Left ventricle myocardium inferior (tissue), 1 donor: ENCODE measurements at places on chromosomes 5 and 9.

DNA sequence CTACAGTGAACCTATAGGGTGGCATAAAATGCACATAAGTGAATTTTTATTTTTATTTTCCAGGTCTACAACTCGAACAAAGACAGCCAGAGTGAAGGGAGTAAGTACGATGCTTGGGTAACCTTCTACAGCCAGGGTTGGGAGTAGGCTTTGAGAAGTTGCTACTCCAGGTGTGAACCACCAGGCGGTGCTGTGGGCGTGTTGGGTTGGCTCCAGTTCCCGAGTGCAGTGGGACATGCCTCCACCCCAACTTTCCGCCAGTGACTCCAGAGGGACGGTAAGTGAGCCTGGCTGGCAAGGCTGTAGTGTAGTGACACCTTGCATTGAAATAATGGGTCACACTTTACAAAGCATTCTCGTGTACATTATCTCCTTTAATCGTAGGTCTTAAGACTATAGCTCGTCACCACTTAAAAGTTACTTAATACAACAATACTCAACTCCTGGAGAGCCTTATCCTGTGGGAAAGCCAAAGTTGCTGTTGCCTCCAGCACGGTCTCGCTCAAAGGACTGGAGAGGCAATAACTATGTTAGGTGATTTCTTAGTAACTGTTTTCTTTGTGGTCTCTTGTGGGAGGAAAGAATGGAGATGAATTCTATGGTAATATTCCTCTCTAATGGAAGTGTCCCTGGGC, 244.0 kb downstream of the ARHGAP26 start:
- no peaks in the 10 kb centered on the region for H3K27me3 ChIP-seq
- H3K36me3 ChIP-seq, result peaks cover 8% of the 10 kb centered on the region
- H3K4me3 ChIP-seq, result no peak overlapping the region
- peak; percentile 29 for DNase-seq
- H3K27ac ChIP-seq, result no peak overlapping the region

- no peak for DNase-seq
- H3K27ac ChIP-seq, result no peak overlapping the region
- no peaks in the 10 kb centered on the region for H3K4me1 ChIP-seq
These were observed 39.5 kb downstream of the PDE8B start for GRCh38 chr5:77250021-77250420.

GRCh38 chr9:12702160-12702758, 9.1 kb downstream of the TYRP1 start:
- peaks cover 12% of the 10 kb centered on the region for H3K36me3 ChIP-seq
- peaks cover 33% of the 10 kb centered on the region for H3K4me1 ChIP-seq
- H3K27me3 ChIP-seq, result no peaks in the 10 kb centered on the region

DNA sequence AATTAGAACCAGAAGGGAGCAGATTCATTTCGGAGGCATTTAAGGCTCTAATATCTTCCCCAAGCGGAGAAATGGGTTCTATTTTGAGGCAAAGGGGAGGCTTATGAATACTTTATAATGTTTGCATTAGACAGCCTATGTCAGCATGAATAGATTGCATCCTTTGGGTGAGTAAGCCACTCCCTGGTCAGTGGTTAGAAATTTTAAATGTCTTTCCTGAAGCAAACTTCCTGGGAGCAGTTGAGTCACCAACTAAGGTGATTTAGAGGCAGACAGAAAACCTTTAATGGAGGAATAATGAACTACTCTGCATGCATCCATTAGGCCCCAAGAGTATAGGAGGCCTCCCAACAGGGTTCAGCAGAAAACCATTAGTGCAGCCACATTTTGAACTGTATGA, 204.9 kb downstream of the ELAVL2 start:
- H3K36me3 ChIP-seq, result no peaks in the 10 kb centered on the region
- no peak overlapping the region for H3K4me3 ChIP-seq
- H3K27me3 ChIP-seq, result no peaks in the 10 kb centered on the region
- H3K27ac ChIP-seq, result peak overlapping the region; percentile 62
- H3K4me1 ChIP-seq, result no peaks in the 10 kb centered on the region

GRCh38 chr5:89457411-89458331, 574.7 kb upstream of the MEF2C start:
- peak overlapping the region; percentile 71 for H3K27ac ChIP-seq
- no peaks in the 10 kb centered on the region for H3K27me3 ChIP-seq
- H3K4me1 ChIP-seq, result peaks cover 20% of the 10 kb centered on the region
- no peaks in the 10 kb centered on the region for H3K36me3 ChIP-seq

DNA sequence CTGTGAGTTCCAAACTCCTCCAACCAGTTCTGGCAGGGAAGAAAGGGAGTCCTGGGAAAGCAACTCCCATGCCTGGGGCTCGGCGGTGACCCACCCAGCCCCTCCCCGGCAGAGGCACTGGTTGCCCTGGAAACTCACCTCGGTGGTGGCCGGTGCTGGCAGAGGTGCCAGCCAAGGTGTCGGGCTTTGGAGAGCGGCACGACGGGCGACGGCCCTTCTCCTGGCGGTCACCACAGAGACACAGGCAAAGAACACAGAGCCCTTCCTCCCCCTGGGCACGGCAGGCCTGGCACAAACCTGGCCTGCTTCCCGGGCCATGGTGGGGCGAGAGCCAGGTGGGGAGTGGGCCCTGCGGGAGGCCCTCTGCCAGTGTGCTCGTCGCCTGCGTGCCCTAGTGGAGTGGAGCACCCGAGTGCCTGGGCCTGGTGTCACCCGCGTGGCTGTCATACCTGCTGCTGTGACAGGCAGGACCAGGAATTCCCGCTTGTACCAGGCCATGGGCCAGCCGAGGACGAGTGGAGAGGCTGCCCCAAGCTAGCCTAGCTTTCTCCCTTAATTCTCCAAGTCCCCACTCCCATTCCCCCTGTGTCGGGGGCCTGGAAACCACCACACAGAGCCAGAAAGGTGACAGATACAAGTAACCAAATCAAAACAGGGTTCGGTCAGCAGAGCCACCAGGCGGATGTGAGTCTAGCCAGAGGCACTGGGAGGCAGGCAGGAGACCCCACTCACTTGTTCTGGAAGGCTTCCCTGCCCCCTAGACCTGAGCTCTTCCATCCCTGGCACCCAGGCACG, 8.2 kb upstream of the RALGDS start:
- no peaks in the 10 kb centered on the region for H3K27me3 ChIP-seq
- peak overlapping the region; percentile 80 for H3K27ac ChIP-seq
- no peak for DNase-seq
- H3K4me3 ChIP-seq, result no peak overlapping the region

GRCh38 chr5:90871391-90871991, 312.9 kb downstream of the ADGRV1 start:
- DNase-seq, result no peak
- no peak overlapping the region for H3K4me3 ChIP-seq
- H3K4me1 ChIP-seq, result peaks cover 16% of the 10 kb centered on the region
- no peaks in the 10 kb centered on the region for H3K27me3 ChIP-seq
- H3K27ac ChIP-seq, result no peak overlapping the region

- H3K27me3 ChIP-seq, result no peaks in the 10 kb centered on the region
- DNase-seq, result no peak
- H3K27ac ChIP-seq, result no peak overlapping the region
- no peak overlapping the region for H3K4me3 ChIP-seq
These were observed 6.8 kb downstream of the TTC39B start for GRCh38 chr9:15300218-15300617.

- peak overlapping the region; percentile 82 for H3K4me3 ChIP-seq
- H3K4me1 ChIP-seq, result peaks cover 23% of the 10 kb centered on the region
- H3K27ac ChIP-seq, result peak overlapping the region; percentile 81
- no peaks in the 10 kb centered on the region for H3K36me3 ChIP-seq
- peak; percentile 49 for DNase-seq
These were observed 1.2 kb downstream of the CDKN2B-AS1 start for GRCh38 chr9:21995666-21996398.

DNA sequence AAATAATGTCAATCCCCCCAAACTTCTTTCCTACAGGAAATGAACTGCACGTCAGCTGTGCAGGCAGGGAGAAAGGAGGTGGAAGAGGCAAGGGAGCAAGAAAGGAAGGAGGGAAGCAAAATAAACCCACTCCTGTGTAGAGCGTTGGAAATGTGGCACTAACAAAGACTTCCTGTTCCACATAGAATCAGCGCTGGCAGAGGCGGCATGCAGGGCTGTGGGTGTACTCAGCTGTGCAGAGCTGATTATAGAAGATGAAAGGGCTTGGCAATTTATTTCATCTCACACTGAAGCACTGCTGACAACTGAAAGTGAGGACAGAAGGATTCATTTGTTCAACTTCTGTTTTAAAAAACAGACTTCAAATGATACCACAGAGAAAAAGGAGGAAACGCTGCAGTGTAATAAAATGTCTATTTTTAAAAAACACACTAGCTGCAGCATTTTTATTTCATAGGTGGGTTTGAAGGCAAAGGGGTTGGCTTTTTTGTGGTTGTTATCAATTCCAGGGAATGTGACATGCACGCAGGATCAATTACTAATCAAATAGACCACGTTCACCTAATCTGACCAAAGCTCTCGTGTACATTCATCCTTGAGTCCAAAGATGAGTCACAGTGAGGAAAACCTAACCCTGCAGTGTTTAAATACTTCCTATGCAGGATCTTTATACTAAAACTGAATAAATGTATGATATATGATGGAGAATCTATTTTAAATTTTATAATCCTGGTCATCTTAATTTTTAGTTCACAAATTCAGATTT, 583.5 kb downstream of the ZNF608 start:
- H3K36me3 ChIP-seq, result no peaks in the 10 kb centered on the region
- DNase-seq, result peak; percentile 32
- no peak overlapping the region for H3K27ac ChIP-seq
- H3K4me1 ChIP-seq, result peaks cover 10% of the 10 kb centered on the region

DNA sequence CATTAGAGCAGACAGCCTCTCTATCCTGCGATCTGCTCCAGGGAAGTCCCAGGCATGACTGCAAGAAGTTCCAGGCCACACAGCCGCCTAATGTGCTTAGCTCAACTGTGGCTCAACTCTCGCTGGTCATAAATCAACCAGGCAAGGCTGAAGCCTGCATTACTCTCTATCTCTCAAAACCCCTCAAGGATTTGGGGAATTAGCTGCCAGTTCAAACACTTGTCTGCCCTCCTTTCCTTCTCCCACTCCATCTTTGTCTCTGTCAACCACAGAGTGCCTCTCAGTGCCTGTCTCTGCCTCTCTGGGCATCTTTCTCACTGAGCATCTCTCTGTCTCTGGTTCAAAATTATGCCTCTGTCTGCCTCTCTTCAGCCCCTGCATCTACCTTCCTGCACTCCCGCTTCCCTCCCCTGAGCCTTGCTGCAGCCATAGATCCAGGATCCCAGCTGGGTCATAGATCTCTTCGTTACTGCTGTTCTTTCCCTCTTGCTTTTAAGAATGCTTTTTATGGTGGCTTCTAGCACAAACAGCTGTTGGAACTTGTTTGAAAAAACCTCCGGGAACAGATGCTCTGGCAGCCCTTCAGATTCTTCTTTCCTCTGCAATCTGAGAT, 27.9 kb upstream of the GALNT10 start:
- H3K4me1 ChIP-seq, result peaks cover 13% of the 10 kb centered on the region
- H3K27ac ChIP-seq, result peak overlapping the region; percentile 49
- no peaks in the 10 kb centered on the region for H3K27me3 ChIP-seq
- H3K4me3 ChIP-seq, result no peak overlapping the region
- no peak for DNase-seq

DNA sequence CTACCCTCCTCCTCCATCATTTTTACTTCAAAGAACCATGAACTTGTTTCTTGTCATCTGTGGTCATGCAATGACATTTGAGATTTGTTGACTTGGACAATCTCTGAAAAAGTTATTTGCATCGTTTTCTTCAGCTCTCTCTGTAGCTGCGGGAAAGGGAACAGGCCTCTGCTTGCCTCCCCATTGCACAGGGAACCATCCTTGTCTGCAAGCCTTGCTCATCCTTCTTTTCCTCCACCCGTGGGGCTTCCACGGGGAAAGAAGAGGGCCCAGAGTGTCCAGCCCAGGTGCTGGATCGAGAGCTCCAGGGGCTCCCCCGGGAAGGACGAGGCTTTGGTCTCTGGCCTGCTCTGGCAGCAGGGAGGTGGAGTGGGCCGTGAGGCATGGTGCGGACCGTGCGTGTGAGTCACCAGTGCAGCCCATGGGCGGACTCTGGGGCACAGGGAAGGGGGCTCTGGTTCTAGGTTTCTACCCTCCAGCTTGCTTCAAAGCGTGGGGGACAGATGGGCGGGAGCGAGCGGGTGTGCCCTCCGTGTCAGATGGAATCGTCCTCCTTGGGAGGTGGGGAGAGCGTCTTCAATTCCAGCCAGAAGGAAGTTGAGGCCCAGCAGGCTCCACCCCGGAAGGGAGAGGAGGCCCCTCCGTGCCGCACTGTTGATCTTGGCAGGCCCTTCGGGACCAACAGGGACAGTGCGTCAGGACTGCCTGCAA, 6.0 kb upstream of the IRX4 start:
- peaks cover 23% of the 10 kb centered on the region for H3K4me1 ChIP-seq
- H3K27me3 ChIP-seq, result peaks cover 93% of the 10 kb centered on the region
- DNase-seq, result no peak
- no peak overlapping the region for H3K4me3 ChIP-seq
- H3K36me3 ChIP-seq, result no peaks in the 10 kb centered on the region
- no peak overlapping the region for H3K27ac ChIP-seq

DNA sequence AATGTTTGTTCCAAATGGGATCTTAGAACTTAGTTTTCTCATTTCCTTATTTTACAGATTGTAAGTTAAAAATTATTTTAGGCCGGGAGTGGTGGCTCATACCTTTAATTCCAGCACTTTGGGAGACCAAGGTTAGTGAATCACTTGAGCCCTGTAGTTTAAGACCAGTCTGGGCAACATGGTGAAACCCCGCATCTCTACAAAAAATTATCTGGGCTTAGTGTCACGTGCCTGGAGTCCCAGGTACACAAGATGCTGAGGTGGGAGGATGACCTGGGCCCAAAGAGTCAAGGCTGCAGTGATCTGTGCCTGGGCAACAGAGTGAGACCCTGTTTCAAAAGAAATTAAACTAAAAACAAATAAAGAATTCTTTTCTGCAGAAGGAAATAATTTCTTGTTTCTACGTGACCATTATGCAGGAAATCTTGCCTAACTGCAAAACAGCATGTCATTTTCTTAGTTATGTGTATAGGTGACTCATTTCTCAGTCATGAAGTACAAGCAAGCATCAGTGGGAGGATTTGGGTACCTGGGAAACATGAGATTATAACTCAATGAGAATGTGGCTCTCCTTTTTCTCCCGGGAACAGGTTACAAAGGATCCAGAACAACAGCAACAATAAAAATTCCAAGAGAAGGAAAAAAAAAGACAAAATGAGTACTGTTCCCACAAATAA, 375.1 kb upstream of the ST8SIA4 start:
- no peaks in the 10 kb centered on the region for H3K4me1 ChIP-seq
- H3K27me3 ChIP-seq, result no peaks in the 10 kb centered on the region
- no peaks in the 10 kb centered on the region for H3K36me3 ChIP-seq

DNA sequence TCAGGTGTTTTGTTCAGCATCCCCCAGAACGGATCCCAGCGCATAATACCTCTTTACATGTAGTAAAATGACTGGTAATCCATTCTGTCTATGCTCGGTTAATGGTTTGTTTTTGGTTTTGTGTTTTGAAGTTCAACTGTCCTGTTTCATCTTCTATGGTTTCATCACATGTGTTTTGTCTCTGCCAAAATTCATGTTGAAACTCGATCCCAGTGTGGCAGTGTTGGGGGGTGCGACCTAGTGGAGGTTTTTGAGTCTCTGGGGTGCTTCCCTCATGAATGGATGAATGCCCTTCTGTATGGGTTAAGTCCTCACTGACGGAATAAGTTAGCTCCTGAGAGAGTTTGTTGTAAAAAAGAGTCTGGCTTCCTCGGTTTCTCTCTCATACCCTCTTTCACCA, 317.4 kb downstream of the KDM4C start:
- peaks cover 16% of the 10 kb centered on the region for H3K36me3 ChIP-seq
- H3K27ac ChIP-seq, result no peak overlapping the region
- DNase-seq, result no peak
